ENCODE measurements at places on chromosomes 12 and 14.

- DNase-seq = no peak
These were observed 47.9 kb downstream of the SYNE3 start for GRCh38 chr14:95468448-95469133.

DNA sequence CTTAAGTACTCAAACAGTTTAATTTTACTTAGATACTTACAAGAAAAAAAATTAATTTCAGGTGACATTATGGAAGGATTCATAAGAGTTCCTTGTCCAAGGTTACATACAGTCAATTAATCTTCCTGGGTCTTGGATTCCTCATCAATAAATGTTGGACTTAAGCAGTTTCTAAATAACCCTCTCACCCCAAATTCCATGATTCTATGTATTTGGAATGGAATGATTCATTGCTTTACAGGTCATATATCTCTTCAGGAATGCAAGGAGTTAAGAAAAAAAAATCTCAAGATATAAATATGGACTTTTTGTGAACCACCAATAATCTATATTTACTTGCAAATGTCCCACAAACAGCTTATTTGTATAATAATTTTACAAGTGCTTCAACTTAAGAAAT lies 84.2 kb upstream of the BMP4 start:
- no peak for DNase-seq

GRCh38 chr12:8698132-8698851 lies 501 bp downstream of the RIMKLB start:
- DNase-seq = no peak

GRCh38 chr12:47652521-47653234 lies 53.2 kb downstream of the RPAP3 start:
- no peak for DNase-seq

GRCh38 chr12:7207866-7208625 lies 18.6 kb downstream of the PEX5 start:
- DNase-seq = no peak

DNA sequence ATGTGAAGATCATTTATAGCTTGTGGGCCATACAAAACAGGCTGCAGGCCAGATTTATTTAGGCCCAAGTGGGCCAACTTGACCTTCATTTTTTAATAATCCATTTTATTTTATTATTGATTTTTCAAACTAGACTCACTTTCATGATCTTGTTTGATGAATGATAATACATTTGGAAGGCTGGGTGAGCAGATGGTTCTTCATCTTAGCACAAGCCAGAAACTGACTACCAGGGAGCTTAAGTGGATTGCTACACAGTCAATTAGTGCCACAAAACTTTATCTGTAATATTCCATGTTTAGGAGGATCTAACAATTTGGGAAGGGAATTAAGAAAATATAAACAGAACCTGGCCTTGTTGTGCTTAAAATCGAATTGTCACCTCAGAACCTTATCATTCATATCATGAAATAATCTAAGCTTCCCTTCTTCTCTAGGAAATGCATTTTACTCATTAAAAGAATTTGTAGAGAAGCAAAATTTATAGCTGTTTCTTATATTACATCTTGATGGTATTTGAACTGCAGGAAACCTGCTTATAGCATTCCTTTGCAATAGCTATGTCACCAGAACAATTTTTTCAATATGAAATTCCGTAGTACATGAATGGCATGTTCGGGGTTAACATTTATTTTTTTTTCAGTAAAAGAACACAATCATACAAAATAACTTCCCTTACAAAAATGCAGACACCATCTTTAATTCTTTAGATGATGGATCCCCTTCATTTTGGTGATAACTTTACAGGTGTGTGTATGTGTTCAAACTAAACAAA lies 62.0 kb upstream of the CSRP2 start:
- no peak for DNase-seq

- DNase-seq = no peak
These were observed 945 bp upstream of the HIP1R start for GRCh38 chr12:122834104-122834920.

DNA sequence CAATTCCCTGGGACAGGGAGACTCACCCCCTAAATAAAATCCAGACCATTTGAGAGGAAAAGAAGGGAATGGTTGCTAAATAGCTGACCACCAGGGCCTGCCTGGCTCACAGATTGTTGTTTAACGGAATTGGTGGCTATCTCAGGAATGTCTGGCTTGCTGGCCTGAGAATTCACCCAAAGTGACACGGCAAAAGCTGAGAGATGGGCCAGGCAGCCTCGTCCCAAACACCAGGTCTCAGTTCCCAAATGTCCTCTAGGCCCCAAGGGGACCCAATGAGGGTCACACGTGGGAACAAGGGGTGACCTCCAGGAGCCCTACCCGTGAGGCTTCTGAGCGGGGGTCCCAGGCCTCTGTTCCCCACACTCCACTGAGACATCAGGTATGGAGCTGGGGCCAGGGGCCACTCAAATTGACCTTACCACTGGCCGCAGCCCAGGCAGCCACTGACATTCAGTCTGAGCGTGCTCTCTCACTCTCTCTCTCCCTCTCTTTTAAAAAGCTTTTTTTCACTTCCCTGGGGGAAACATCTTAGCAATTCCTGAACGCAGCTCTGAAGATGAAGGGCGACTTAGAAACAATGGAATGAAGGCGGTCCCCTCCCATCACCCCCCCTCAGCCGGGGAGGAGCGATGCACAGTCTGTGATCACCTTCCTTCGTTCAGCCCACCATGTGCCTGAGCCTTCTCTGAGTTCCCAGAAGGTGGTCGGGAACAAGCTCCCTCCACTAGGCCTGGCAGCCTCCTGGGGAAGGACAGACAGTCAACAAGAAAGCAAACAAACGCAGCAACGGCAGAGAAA lies 131.2 kb downstream of the SCARB1 start:
- DNase-seq = no peak

DNA sequence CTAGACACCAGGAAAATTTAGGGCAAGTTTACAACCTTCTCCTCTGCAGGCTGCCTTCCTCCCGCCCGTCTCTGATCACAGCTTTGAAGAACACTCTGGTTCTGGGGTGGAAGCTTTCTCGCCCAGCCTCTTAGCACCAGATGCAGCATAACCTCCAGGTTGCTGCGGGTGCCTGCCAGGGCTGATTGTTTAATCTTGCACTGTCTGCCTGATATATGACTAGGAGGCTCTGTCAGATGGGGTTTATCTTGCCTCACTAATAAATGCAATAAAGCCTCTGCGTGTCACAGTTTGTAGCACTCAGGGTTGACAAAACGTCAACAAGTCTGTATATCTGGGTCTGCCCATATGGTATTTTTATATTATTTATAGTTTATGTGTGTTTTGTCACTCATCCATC lies 388.2 kb downstream of the FUT8 start:
- DNase-seq = no peak

Measured in AG04449 (cell line).